ENCODE measurements at places on chromosomes 1 and 21.
A peak's percentile ranks its signal among the peaks of the same experiment; 100 is the strongest.

GRCh38 chr1:118948351-118948750, 39.8 kb downstream of the TBX15 start:
- DNase-seq, result no peak

- DNase-seq, result peak; percentile 26
Measured at GRCh38 chr1:52676249-52676903, 21.8 kb downstream of the COA7 start.

GRCh38 chr1:118504867-118505266, 319.8 kb upstream of the SPAG17 start:
- no peak for DNase-seq

- no peak for DNase-seq
Measured at GRCh38 chr1:56577406-56578137, 1.8 kb downstream of the PLPP3 start.

DNA sequence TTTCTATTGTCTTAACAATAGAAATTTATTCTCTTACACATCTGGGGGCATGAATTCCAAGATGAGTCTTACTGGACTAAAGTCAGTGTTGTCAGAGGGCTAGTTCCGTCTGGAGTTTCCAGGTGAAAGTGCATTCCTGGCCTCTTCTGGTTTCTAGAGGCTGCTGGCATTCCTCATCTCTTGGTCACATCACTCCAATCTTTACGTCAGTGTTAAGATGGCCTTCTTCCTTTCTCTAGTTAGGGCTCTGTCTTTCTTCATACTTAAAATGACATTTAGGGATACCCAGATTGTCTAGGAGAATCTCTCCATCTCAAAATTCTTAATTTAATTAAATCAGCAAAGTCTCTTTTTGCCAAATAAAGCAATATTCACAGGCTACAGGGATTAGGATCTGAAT, 13.3 kb upstream of the PDC start:
- DNase-seq, result no peak

DNA sequence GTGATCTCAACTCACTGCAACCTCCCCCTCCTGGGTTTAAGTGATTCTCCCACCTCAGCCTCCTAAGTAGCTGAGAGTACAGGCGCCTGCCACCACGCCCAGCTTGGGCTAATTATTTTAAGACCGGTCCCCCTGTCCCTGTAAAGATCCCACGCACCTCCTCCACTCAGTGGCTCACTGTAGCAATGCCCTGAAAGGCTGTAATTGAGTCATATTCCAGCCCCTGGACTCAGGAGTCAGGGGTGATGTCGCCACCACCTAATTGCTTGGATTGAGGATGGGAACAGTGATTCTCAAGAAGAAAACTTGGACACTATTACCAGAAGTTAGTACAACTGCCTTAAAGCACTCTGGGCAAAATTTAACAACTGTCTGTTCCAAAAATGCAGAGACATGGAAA, 3.1 kb upstream of the EDARADD start:
- no peak for DNase-seq

DNA sequence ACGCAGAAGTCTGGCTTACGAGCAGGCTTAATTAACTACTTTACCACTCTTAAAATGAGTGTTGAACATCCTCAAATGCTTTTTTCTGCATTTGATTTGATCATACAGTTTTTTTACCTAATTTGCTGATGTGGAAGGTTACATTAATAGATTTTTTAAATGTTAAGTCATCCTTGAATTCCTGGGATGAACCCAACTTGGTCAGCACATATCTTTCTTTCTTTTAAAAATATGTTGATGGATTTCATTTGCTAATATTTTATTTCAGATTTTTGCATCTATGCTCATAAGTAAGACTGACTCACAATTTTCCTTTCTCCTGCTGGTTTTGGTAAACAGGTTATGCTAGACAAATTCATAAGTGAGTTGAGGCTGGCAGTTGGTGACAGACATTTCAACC, 82.9 kb downstream of the LHX4 start:
- DNase-seq, result no peak

DNA sequence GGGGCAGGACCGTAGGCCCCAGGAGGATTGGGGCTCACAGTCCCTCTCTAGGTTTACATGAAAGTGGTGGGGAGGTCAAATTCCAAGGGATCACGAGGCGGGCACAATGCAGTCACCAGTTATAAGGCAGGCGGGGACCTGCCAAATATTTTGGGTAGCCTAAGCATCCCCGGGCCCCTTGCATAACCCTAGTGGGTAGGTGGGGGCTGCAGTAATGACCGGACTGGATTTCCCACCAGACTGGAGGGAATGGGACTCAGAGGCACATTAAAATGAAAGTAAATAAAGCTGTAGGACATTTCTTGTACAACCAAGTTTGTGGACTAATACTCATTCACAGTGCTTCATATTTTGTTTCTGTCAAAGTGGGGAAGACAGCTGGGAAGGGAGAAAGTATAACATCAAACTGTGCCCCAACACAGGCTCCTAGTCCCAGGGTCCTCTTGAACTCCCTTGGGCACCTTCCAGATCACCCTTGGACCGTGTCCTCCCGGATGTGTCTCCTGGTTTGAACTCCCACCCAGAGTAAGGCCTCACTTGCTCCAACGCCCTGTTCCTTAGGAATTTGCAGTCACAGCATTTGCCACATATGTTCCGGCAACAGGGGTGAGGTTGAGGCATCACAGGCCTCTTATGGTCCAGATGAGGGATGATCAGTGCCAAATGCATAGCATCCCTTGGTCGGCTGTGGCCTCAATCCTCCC, 28.4 kb upstream of the KIAA0040 start:
- DNase-seq, result no peak

GRCh38 chr1:89279011-89279466, 6.4 kb upstream of the GBP5 start:
- DNase-seq, result no peak

- no peak for DNase-seq
Measured at GRCh38 chr1:46489169-46489637, 433 bp upstream of the DMBX1 start.

DNA sequence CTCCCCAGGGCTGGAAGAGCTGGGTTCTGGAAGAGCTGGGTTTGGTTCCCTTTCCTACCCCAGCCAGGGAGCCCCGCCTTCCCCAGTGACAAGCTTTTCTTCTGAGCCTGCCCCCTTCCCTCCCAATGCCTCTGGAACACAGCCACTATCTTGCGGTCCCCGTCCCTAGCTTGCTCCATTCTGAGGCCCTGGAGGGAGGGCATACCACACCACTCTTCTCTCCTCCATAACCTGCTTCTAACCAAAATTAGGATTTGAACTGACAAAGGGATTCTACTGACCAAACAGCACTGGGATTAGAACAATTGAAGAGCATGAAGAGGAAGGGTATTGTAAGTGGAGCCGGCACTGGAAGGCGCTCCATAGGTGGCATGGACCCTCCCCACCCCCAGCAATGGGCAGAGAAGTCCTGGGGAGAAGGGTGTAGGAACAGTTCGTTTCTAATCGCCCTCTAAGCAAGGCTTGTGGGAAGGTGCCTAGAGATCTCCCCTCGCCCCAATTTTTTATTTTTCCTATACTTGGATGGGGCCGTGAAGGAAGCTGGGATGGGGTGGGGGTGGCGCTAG, 690 bp downstream of the C1orf216 start:
- peak; percentile 66 for DNase-seq

DNA sequence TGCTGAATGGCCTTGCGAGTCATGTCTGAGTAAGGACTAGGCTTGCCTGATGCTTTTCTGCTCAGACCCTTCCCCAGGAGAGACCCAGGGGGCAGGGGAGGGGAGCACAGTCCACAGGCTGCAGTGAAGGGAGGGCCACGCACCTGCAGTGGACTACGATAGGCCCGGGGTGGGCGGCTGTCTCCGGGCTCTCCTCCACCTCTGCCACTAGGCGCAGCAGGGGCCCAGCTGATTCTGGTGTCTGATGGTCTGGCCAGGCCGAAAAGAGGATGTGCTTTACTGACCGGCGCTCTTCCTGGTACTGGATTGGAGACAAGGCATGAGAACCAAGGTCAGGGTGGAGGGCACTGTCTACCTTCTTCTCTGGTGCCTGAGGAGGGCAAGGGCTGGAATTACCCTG, 7.9 kb upstream of the ARL8A start:
- DNase-seq, result no peak

Data from inflammatory macrophage (primary cell).